CD8-positive, alpha-beta memory T cell (primary cell): ENCODE measurements at places on chromosomes 2 and 18.

GRCh38 chr18:23268641-23269040, 133.4 kb downstream of the CABLES1 start:
- no peak for DNase-seq

DNA sequence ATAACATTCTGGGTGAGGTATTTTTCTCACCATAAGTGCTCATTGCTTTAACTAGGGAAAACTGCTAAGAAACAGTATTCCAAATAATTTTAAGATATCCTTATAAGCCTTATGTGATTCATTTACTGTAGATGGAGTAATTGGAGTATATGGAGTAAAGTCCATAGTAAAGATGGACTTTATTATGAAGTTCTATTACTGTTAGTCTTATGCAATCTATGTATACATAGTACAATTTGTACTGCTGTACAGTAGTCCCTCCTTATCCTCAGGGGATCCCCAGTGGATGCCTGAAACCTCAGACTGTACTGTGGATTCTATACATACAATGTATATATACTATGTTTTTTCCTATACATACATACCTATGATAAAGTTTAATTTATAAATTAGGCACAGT, 41.1 kb upstream of the OTX1 start:
- DNase-seq: no peak

GRCh38 chr2:7709907-7710306, 792.7 kb downstream of the RNF144A start:
- no peak for DNase-seq

DNA sequence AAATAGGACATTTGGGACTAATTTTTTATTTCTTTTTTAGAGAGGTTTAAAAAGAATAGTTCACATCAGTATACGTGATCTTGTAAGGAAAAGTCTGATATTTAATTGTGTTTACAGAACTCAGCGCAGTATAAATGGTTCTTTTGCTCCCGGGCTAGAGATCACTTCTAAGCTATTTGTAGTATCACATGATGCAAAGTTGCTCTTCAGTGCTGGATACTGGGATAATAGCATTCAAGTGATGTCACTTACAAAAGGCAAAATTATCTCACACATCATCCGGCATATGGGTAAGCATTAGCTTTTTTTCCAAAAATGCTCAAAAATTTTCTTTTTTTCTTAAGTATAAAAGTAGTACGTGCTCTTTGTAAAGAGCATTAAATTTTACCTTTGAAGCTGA, 37.4 kb upstream of the CYP20A1 start:
- DNase-seq: no peak

- DNase-seq: no peak
Measured at GRCh38 chr2:47219970-47220369, 64.9 kb upstream of the STPG4 start.

DNA sequence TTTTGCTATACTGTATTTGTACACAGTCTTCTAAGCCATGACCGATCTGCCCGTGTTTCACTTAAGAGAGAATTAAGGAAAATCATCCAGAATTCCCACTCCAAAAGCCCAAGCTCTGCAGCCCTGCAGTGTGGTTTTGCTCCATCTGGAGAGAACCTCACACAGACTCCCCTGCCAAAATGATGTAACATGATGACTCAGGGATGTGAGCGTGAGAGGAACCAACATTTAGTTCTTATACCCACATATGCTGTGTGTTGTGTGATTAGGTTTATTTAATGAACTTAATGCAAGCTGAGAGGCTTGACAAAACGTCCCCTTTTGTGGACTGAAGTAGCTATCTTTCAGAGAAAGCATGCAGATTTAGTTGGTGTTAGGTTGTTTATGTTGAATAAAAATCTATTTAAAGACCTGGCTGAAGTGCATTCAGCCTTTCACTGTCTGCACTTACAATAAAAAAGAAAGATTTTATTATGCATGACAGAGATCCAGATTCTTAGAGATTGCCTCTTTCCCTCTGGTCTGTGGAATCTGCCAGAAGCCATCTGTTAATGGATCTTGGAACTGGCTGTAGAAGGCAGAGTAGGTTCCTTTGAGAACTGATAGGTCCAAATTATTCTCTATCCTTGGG, 6.3 kb downstream of the RAB12 start:
- no peak for DNase-seq

GRCh38 chr2:169139993-169140767, 70.8 kb downstream of the DHRS9 start:
- DNase-seq: no peak

DNA sequence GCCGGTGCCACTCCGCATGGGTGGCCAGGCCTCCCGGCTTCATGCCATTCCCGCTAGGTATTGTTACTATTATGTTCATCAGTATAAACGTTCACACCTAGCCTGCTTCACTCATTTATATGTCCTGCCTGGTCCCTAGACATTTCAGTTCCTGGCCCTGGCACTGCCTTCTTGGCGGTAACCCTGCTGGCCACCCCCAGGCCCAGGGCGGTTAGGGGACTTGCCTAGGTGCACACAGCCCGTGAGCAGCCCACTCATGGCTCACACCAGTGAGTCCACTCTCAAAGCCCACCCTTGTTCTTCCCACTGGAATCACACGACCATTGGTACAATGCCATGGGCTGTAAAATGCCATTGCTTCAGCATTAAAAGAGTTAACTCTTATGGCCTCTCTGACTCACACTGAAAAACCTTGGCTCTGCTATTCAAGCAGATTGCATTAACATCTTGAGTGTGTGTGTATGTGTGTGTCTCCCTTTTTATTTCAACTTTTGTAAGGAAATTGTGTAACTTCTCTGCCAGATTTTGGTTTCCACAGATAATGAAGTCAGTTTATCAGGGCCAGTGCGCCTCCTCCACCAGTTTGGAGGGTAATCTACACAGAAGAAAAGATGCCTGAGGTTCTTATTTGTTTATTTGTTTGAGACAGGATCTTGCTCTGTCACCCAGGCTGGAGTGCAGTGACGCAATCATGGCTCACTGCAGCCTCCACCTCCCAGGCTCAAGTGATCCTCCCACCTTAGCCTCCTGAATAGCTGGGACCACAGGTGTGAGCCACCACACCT, 74.2 kb downstream of the RAB31 start:
- DNase-seq: no peak

GRCh38 chr2:95058989-95059641, 33.6 kb downstream of the MAL start:
- no peak for DNase-seq

DNA sequence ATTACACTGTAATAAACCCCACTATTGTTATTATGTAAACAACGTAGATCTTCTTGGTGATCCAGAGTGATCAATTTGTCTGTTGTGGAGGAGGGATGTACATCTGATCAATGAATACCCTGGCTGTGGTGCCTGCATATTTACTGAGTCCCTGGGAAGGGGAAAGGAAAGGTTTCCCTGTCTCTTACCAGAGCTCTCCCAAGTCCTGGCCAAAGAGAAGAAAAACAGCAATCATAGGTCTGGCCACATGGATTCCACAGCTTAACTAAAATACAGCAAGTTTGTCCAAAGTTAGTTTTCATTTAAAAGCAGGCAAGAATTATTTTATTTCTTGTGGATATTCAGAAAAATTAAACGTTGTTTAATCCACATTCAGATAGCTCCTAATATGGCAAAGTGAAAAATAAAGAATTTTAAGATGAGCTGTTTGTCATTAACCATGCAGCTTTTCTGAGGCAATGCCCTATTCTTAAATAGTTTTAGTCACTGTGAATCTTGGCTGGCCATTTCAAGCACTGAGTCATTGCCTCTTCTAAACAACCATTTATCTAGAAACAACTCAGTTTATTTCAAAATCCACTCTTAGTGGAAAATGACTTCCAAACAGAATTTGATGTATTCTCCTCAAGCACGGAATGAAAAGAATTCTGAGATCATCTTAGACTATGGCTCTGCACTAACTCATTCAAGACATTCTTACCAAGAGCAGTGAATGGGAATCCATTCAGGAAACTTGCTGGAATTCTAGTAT, 1004.4 kb upstream of the CDH2 start:
- DNase-seq: no peak

DNA sequence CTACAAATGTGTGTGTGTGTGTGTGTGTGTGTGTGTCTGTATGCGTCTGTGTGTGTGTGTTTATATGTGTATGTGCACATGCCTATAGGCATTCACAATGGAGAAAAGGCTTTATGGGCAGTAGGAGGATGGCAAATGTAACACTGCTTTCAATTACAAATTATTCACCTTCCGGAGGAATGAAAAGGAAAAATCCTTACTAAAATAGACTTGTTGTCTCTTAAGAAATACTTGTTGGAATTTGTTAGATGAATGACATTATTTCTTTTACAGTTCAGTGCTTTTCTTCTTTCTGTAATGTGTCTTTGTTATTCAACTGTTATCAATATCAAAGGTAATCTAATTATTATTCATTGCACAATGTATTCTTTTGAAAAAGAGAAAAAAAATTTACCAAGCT, 874.3 kb downstream of the ERBB4 start:
- DNase-seq: no peak

- DNase-seq: no peak
Measured at GRCh38 chr2:5937851-5938565, 245.8 kb downstream of the SOX11 start.

- no peak for DNase-seq
Measured at GRCh38 chr2:25290811-25291495, 50.8 kb downstream of the DNMT3A start.

DNA sequence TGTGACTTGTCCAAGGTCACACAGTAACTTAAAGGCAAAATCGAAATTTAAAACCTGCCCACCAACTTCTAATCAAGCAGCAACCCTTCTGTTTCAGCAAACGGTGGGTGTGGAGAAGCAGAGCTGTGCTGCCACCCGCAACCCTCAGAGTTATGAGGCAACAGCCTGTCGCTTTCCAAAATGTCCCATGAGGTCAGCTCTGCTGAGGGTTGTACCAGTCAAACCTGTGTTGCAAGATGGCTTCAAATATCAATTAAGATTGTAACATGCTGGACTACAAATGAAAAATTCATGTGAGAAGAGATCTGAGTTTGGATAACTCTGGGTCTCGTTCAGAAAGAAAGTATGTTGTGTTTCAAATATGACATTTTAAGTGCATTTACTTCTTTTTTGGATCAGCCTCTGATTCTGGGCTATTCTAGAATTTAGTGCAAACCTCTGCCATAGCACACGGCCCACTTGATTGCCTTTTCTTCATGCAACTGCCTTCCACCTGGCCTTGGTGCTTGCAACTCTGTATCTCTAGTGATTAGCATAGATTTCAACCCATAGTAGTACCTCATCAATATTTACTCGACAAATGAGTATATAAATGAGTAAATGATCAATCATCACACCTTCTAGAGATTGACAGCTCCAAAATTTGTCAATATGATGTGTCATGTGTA, 69.3 kb downstream of the TIMM21 start:
- no peak for DNase-seq

DNA sequence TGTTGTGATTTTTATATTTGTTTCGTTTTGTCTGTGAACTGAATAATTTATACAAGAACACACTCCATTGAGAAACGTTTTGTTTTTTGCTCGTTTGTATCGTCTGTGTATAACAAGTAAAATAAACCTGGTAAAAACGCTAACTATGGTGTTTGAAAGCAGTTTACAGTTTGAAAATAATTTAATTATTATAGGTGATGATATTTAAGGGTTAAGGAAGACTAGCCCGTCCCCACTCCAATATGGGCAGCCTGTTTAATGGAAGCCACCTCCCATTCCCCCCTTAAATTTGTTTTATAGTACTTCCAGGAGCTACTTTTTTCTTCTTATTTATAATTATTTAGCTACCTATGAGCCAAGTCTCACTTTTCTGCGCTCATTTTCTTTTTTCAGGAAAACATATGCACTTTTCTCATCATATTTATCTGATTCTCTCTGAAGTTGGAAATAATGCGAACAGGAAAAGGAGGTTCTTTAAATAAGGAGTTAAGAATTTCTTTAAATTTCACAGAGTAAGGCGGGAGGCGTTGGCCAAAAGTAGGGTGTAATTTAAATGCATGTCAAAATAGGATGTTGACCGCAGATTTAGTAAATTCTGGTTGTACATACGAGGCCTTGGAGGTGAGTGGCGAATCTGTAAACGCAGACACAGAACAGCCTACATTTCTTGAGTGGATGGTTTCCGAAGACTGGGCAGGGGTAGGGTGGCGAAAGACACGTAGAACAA, 9.8 kb downstream of the TBR1 start:
- DNase-seq: no peak

- no peak for DNase-seq
Measured at GRCh38 chr18:58069721-58070292, 25.8 kb downstream of the NEDD4L start.

DNA sequence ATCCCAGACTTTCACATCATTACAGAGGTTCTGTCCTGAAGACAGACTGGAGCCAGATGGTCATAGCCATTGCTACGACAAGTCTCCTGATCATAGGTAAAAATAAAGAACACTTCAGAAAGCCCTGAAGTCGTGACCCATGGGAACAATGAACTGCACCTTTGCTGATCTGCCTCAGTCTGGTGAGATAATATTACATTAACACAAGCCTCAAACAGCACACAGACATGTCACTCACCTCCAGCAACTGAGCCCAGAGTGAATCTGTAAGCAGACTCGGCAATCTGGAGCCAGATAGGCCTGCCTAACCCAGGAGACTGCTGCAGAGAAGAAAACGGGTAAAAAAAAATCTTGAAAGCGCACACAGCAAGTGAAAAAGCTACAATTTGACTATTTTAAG, 79.2 kb downstream of the SLC25A12 start:
- no peak for DNase-seq

DNA sequence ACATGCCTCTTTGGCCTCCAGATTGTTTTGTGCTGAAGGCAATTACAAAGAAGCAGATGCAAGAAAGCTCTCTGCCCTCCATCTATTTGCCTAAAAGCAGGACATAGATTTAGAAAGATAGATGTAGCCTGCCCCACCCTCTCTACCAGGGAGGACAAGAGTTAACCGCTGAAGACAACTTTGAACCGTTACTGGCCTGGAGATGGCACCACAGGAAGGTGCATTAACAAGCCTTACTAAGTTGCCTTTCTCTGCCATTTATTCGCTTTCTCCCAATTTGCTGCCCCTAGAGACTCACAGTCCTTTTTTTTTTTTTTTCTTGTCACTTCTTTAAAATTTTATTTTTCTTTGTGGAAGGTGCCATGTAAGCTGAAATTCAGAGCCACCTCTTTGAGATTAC, 28.8 kb upstream of the RMDN2 start:
- no peak for DNase-seq

DNA sequence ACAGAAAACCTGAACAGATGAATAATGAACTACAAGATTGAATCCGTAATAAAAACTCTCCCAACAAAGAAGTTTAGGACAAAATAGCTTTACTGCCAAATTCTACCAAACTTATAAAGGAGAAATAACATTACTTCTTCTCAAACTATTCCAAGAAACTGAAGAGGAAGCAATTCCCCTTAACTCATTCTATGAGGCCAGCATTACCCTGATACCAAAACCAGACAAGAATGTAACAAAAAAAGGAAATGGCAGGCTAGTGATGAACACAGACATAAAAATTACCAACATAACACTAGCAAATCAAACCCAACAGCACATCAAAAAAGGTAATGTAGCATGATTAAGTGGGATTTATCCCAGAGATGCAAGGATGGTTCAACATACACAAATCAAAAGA, 213.7 kb upstream of the FOSL2 start:
- no peak for DNase-seq

GRCh38 chr2:71336802-71337201, 5.2 kb downstream of the ZNF638 start:
- DNase-seq: no peak

- no peak for DNase-seq
Measured at GRCh38 chr2:7292154-7292691, 375.0 kb downstream of the RNF144A start.

GRCh38 chr2:42136782-42137124, 32.4 kb upstream of the EML4 start:
- DNase-seq: no peak

GRCh38 chr2:29361231-29361630, 246.0 kb downstream of the CLIP4 start:
- DNase-seq: no peak
